NCI-H1417 treated with DMSO at 0.1 percent for 48 hours (cell line): ENCODE measurements at places on chromosomes 16 and 17.

- DNase-seq: no peak
These were observed 40.7 kb downstream of the FOXK2 start for GRCh38 chr17:82560252-82560642.

DNA sequence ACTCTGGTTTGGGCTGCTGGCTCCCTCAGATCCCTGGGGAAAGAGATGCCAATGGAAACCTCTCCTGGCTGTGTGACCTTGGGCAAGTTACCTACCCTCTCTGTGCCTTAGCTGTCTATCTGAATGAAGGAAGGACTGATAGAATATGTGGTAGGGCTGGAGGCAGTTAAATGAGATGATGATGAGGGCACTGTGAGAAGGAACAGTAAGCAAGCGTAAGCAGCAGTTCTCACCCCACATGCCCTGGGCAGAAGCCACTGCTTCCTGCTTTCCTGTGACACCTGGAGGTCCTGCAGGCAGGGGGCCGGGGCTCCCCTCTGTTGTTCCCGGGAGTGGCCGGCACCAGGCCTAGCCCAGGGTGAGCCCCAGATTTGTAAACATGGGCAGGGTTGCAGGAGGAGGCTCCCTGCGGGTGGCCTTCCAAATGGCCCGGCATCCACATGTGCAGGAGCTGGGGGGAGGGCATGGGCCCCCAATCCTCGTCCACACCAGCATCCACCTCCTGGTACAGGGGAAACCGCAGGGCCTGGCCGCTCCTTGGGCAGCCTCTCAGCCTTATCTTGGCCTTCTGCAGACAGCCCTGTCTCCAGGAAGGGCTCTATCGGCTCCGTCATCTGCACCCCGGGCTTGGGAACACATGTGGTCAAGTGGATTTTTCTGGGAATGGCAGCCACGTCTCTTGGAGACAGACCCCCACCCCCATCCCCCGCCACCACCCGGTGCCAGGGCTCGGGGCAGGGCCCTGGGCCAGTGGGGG is 235.6 kb upstream of the GSE1 start:
- no peak for DNase-seq

DNA sequence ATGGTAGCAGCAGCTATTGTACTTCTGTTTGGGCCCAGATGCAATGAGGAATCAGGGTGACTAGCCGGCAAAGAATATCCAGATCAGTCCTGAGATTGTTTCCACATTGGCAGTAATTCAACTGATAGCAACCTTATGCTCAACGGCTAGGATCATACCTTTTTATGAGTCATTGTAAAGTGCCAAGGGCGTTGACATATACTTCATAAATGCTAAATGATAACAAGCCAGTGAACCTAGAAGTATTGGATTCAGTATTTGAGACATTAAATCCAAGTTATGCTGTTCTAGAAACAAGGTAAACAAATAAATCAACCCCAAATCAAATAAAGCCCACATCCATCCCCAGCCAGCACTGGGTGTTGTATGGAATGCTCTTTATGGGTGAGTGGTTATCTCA is 207.1 kb upstream of the ZFHX3 start:
- no peak for DNase-seq

- DNase-seq: no peak
These were observed 96.1 kb downstream of the ZNF778 start for GRCh38 chr16:89313583-89313982.

DNA sequence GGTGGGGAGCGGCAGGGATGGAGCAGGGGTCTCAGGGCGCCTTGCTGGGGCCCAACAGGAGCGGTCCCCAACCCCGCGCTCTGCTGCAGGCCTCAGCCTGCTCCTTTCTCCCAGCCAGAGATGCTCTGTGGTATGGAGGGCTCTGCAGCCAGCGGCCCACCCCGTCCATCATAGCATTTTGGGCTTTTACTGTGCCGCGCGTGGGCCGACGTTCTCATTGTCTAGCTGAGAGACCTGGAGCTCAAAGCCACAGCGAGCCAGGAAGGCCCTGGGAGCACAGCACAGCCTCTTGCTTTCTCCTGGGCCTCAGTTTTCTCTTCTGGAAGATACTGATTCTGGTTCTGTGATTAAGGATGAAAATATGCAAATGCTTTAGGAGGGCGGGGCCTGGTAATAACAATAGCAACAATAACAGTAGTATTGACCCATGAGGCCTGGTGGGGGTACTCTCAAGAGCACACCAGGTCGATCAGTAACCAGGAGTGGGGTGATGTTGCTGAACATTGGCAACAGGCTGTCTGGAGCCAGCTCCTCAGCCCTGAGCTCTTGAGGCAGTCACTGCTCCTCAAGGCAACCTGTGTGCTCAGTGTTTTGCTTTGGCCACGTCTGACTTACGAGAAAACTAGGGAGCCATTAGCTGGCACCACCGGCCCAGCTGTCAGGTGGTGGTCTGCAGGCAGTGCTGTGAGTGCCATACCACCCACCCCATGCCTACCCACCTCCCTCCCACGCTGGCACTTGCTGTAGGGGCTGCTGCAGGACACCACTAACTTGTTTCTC is 1.1 kb upstream of the RASD1 start:
- DNase-seq: no peak

- DNase-seq: no peak
These were observed 138.2 kb downstream of the CMIP start for GRCh38 chr16:81582655-81583441.

GRCh38 chr16:59259074-59259949 is 525.2 kb upstream of the GOT2 start:
- DNase-seq: no peak

- DNase-seq: no peak
These were observed 39.3 kb downstream of the DHRS7B start for GRCh38 chr17:21165922-21166594.
